ENCODE measurements at places on chromosomes 1 and 21. TPM values are rescaled to one million over a fixed set of nuclear protein-coding genes. Genes with fewer than 3 reads are reported as not detected.

The PROK1 gene
- not detected for total RNA-seq

The KCNT2 gene
- 7.3 TPM for total RNA-seq

The ETV3L gene
- total RNA-seq, result not detected

The MYOC gene
- not detected for total RNA-seq

The PPIAL4G gene
- not detected for total RNA-seq

The PIGK gene
- total RNA-seq, result 32.8 TPM

The YARS1 gene
- total RNA-seq, result 137 TPM

The ARHGEF16 gene
- 0.97 TPM for total RNA-seq

The NBPF10 gene
- total RNA-seq, result 1.3 TPM

The CFAP141 gene
- total RNA-seq, result not detected

The SFN gene
- 0.32 TPM for total RNA-seq

The SLC30A2 gene
- not detected for total RNA-seq

The AK5 gene
- 123 TPM for total RNA-seq

The DCST2 gene
- total RNA-seq, result not detected

The SLC5A9 gene
- total RNA-seq, result not detected

The ELAVL4 gene
- not detected for total RNA-seq

The TNFRSF8 gene
- under 0.01 TPM for total RNA-seq

The ALX3 gene
- total RNA-seq, result not detected

The GJA4 gene
- not detected for total RNA-seq

The FMO1 gene
- total RNA-seq, result under 0.01 TPM

The DCST1 gene
- total RNA-seq, result not detected

The DMRTA2 gene
- total RNA-seq, result 0.32 TPM

The MAGOH gene
- 22.2 TPM for total RNA-seq

The ILDR2 gene
- 0.43 TPM for total RNA-seq

The CAPN8 gene
- total RNA-seq, result not detected

All from fibroblast of villous mesenchyme (primary cell).